ENCODE measurements at places on chromosomes 7 and 10.

DNA sequence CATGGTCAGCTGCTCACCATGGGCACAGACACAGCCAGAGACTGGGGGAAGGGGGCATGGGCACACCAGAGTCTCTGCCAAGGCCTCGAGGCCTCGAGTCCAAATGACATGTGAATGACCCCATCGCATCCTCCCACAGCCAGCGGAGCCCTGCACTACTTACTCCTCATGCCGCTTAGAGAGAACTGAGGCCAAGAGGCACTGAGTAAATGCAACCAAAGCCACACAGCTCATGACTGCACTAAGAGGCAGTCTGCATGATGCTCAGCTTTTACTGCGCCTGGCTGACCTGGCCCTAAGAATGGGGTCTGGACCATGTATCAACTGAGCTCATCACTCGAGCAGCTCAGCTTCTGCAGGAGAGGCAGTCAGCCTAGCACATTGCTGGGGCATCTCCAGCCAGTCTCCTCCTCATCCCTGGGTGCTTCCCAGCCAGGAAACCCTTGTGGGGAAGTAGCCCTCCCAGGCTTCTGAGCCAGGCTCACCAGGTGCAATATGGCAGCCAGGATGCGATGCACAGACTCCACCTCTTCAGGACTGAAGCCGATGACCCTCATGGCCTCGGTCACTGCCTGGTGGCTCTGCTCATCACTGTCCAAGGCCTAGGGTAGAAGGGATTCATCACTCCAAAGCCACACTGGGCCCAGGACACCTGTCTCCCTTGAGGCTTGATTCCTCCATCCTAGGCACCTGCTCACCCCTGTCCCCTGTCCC lies 7.5 kb downstream of the MYO1G start:
- no peak for DNase-seq

- DNase-seq: no peak
Measured at GRCh38 chr7:135102372-135102771, 45.5 kb upstream of the TMEM140 start.

DNA sequence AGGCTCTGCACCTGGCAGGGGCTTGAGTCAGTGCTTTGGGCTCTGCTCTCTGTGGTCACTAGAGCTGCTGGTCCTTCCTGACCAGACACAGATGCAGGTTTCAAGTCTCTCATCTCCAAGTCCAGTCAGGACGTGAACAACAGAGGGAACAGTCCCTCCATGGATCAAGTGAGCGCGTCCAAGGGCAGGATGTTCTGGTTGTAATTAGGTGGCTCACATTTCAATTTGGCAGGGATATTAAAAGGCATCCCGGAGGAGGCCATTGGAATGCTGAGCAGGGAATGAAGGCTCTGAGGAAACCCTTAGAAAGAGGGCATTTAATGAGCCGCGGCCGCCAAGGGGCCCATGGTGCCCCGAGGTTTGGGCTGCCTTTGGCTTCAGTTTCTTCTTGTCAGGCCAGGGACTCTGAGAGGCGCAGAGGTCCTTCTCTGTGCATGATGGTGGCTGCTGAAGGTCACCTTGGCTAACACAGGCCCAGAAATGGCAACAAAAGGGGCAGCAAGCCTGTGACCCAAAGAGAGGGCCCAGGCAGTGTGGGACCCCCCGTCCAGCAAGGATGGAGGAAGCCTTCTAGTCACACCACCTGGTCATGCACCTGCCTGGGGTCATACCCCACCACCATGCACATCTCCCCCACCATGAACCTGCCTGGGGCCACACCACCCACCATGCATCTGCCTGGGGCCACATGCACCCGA lies 30.7 kb upstream of the INPP5A start:
- DNase-seq: no peak

DNA sequence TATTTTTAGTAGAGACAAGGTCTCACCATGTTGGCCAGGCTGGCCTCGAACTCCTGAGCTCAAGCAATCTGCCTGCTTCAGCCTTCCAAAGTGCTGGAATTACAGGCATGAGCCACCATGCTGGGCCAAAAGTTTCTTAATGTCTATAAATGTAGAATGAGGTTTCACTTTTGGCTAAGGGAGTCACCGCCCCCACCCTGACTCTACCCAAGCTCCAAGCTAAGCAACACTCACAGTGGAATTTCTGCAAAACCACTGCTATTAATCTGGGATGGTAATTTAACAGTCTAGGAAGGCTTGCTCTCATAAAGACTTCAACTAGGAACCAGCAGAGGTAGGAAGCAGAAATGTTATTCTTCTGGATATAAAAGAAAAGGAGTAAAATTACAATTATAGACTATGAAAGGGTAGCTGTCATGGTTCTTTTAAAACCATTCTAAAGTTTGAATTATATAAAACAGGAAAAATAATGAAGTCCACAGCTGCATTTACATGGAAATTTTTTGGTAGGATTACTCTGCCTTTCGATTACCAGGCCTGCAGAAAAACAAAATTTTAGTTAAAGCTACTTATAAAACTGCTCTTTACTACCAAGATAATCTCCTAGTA lies 211.6 kb downstream of the SFMBT2 start:
- DNase-seq: no peak

DNA sequence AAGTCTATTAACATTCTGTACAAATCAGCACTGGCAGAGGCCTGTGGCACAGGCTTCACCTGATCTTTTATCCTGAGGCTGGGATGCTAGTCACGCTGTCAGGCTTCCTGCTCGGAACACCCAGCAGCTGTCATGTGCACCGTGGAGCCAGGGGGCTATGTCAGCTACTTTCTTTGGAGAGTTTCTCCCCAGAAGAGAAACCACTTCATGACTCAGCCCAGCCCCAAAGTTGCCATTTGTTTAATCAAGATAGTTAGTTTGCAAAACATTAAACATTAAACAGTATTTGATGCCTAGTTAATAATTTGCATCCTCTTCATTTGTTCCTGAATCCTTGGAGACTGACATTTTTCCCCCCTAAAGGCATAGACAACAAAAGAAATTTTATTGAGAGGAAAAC lies at the start of gene HABP2:
Gene HABP2, plus strand, starts transcription at position 353 of the 400 bp plus-strand sequence. CDS start 69 bp downstream, outside the sequence.
- no peak for DNase-seq

- DNase-seq: no peak
Measured at GRCh38 chr7:36236073-36236472, 83.0 kb downstream of the EEPD1 start.

DNA sequence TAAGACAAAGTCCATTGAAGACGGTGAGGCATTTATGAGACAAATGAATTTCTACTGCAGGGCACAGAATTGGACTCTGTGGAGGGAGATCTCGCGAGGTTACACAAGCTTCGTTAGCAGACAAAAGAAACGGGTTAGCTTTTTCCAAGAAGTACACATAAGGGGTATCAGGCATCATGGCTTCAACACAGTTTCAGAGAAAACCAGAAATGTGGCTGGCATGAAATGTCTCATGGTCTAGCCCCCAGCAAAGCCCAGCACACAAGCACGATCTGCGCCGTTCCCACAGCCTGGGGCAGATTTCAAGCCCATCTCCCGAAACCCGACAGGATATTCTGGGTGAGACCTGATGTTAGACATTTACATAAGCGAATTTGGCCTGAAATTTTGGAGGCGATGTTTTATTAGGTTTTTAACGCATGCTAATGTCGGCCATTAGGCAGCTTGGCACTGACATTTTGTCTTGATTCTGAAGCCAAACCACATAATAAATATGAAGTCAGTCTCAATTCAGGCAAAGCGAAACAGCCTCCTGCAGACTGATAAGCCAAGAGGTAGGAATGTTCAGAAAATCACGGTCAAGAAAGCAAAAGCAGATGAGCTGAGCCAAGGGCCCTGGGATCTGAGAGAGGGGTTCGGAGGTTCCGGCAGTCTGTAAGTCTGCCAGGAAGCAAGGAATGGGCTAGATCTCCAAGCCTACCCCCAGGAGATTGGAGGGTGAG lies 240.5 kb downstream of the PRPF18 start:
- no peak for DNase-seq

DNA sequence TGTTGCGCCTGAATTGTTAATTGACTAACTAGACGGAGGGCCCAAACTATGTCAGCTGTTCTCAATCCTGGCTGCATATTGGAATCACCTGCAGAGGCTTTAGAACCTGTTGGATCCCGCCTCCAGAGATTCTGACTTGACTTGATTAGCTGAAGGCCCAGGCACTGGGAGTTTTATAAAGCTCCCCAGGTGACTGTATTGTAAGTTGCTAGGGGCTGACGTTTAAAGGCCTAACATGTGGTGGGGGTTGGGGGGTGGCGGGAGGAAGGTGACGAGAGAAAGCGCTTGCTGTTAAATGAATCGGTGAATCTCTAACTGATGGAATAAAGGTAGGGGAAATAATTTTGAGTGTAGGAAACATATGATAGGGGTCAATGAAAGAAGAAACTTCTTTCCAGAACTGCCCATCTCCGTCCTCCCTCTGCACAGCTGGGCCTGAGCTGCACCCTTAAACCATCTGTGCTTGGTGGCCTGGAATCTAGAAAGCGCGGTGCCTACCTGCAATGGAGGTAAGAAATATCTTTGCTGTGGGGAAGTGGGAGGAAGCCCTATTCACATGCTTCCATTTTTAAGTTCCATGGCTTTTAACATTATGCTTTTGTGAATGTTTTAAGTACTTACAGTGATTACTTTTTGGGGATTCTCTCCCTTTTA lies 225.0 kb upstream of the FAM3C start:
- no peak for DNase-seq

DNA sequence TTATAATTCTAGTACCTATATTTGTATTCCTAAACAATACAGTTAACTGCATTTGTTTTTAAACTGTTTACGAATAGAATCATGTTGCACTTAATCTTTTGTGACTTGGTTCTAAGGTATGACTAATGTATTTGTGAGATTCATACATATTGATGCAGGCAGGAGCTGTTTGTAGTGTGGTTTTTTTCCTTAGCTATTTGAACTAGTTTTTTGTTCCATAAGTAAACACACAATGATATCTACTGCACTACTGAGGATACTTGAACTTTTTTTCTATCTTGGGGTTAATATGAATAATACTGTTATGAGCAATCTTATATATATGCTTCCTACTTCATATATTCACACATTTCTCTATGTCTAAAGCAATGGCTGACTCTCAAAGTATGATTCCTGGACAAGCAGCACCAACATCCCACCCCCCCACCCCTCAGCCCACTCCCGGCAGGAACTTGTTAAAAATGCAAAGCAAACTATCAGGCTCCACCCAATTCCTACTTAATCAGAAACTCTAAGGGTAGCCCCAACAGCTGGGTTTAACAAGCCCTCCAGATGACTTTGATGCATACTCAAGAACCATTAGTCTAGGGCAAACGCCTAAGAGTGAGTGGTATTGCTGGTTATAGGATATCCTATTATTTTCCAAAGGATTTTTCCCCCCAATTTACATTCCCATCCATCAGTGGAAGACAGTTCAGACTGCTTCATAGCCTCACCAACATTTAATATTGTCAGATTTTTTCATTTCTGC lies 25.8 kb downstream of the BRAF start:
- DNase-seq: no peak

DNA sequence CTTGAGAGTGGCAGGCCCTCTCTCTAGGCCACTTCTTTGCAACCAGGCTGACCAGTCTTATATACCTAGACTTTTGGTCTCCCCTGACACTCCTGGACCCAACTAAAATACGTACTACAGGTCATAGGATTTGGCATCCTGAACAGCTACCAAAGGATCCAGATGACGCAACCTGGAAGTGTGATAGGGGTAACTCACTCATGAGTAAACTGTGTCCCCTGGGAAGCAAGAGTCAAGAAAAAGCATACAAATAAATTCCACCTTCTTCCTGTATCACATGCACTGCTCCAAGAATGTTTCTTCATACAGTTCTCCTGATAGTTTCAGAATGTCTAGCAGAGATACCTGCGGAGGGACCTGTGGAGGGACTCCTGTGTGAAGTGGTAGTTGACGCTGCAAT lies 172.3 kb downstream of the MDFIC start:
- no peak for DNase-seq

DNA sequence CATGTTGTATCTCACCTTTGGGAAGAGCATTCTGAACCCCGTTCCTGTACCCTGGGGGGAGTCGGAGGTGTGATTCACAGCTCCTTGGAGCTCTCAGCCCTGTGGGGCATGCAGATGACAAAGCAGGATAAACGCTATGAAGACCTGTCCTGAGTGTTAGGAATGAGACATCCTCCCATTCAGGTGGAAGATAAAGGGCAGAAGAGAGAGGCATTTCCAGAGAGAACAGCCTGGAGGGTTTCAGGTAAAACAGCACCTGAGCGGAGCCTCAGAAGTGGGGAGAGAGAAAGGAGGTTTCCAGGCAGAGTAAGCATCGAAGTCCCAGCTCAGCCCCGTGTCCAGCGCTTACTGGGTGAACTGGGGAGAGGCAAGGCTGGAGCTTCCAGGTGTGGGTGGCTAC lies 288.9 kb downstream of the KLF6 start:
- no peak for DNase-seq

DNA sequence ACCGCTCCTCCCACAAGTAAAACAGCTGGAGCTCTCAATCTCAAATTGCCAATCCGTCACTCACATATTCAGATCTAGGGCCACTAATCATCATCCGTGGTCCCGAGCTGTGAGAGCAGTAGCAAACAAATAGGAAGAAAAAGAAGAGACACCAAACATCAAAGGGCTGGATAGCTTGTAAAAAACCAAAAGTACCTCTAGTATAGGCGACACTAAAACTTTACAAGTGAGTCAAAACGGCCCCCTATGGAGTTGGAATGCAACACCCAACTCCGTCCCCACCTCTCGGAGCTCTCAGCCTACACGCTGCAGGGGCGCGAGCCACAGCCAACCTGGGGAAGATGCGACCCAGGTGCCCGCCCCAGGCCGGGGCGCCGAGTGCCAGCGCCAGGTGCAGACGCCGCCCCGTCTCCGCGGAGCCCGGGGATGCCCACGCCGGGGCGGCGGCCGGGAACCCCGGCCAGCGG lies 581 bp downstream of the FAM3C start:
- DNase-seq: peak; percentile 64

- DNase-seq: peak; percentile 66
Measured at GRCh38 chr10:74855027-74855426, 28.6 kb downstream of the KAT6B start.

GRCh38 chr10:32905466-32905865 lies 52.6 kb downstream of the ITGB1 start:
- no peak for DNase-seq

- no peak for DNase-seq
Measured at GRCh38 chr10:132303361-132304115, 4.2 kb downstream of the STK32C start.

DNA sequence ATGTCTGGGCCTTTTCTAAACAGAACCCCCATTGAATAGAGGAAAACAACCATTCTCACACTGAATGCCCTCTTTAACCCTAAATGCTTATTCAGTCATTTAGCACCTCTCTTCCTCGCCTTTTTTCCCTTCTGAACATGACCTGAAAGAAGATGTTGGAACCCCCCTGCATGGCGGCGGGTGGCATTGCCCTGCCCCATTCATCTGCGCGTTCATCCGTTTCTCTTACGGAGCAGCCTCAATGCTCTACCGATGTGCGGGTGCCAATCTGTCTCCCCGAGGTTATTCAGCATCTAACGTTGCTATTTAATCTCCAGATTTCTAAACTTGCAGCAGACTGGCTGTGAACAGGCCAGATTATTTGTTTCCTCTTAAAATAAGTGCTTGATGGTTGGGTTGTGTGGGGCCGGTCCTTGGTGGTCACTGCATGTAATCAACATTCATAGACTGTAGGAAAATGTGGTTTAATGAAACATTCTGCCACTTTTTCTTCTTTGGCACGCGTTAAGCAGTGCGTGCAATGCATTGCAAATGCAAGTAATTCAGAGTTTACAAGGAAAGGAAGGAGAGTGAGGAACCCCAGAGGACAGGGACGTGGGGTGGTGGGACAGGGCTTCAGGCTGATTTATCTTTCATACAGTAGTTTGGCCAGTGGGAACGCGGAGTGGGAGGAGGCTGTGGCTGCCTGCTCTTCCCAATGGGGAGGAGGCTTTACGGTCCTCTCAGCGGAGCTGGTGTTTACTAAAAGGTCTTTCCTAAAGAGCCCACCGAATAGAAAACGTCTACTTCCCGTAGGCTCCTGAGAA lies 286.7 kb downstream of the DPP6 start:
- no peak for DNase-seq
